T-helper 17 cell (primary cell): ENCODE measurements at places on chromosomes 5 and 9. TPM values are rescaled to one million over a fixed set of nuclear protein-coding genes. Genes with fewer than 3 reads are reported as not detected.
A peak's percentile ranks its signal among the peaks of the same experiment; 100 is the strongest.

Gene PCDHGA5
- total RNA-seq = 0.16 TPM

Gene DBH
- not detected for total RNA-seq

Gene NMUR2
- total RNA-seq = not detected

DNA sequence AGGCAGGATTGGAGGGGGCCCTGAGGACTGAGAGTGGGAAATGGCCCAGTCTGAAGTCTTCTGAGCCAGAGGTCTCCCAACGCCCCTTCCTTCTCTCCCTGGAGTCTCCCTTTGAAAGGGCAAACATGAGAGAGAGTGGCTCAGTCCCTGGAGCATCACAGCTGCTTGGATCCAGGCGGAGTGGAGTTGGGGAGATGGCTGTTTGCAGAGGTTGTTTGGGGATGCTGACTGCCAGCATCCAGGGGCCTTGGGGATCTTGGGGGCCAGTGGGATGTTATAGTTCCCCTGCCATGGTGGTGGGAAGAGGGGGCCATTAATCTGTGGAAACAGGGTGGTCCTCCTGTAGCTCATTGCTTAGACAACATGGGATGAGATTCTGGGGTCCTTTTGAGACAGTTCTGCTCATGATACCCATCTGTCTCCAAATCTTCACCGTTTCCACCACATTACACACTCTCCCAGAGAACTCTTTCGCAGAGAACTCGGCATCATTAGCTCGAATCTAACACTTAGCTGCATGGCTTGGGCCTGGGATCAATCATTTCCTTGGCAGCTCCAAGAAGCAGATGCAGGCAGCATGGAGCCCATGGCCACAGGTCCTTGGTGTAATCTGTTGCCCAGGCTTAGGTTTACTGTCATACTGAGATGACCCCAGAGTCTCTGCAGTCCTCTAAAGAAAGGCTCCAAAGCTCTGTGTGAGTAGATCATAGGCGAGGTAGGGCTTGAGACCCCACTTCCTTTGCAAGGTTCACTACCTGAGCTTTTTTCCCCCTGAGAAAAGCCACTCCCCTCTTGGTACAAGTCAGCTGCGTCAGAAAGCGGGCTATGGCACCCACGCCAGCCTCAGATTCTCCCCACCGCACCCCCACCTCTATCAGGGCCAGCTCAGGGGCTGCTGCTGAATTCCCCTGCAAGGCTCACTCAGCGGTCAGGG, 54.4 kb upstream of the SH3PXD2B start:
- no peak overlapping the region for H3K27ac ChIP-seq
- H3K4me3 ChIP-seq = no peak overlapping the region
- peaks cover 56% of the 10 kb centered on the region for H3K27me3 ChIP-seq

GRCh38 chr5:140221697-140222223, 46.8 kb downstream of the CYSTM1 start:
- H3K4me1 ChIP-seq = peaks cover 7% of the 10 kb centered on the region
- H3K27me3 ChIP-seq = no peaks in the 10 kb centered on the region
- DNase-seq = no peak
- no peak overlapping the region for H3K4me3 ChIP-seq
- no peaks in the 10 kb centered on the region for H3K36me3 ChIP-seq
- no peak overlapping the region for H3K27ac ChIP-seq

- H3K36me3 ChIP-seq = no peaks in the 10 kb centered on the region
- no peak overlapping the region for H3K4me3 ChIP-seq
- H3K27me3 ChIP-seq = peaks cover 12% of the 10 kb centered on the region
- no peaks in the 10 kb centered on the region for H3K4me1 ChIP-seq
- DNase-seq = no peak
Observed at GRCh38 chr9:86141843-86142242, 42.5 kb upstream of the GOLM1 start.

DNA sequence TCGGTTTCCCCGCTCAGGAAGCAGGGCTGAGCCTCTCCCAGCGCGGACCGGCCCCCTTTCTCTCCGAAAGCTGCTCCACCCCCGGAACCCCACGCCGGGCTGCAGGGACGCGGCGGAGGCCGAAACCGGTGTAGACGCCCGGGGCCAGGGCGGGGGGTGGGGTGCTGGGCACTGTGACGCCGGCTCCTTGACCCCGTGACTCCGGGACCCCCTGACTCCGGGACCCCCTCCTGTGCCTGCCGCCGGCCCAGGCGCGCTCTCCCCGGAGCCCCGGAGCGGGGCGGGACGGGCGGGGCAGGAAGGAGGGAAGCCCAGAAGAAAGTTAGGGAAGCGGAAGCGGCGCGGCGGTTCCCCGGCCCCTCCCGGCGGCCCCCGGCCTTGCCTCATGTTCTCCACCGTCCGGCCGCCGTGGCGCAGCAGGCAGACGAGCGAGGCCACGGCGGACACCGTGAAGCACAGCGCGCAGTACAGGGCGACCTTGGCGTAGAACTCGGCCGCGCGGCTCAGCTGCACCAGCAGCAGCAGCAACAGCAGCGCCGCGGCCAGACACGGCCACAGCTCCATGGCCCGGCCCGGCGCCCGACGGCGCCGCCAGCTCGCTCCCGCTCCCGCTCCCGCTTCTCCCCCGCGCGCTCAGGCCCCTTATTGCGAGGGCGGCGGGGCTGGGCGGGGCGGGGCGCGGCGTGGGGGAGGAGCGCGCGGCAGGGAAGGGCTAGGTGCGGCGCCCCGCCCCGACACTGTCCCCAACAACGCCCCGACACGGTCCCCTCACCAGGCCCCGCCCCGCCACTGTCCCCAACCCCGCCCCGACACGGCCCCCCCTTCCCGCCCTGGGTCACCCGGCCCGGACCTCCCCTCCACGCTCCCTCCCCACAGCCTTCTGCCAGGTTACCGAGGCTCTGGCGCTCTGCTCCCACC, at the start of gene AGPAT2:
AGPAT2 (minus strand) TSS at position 664 of the 918 bp plus-strand sequence; CDS start at position 564, 100 bp downstream.
- DNase-seq = peak; percentile 59
- peak within 1 kb of the TSS; percentile 77 for H3K4me3 ChIP-seq
- H3K27ac ChIP-seq = no peak within 1 kb of the TSS
- H3K4me1 ChIP-seq = peaks cover 8% of the 10 kb centered on the region

DNA sequence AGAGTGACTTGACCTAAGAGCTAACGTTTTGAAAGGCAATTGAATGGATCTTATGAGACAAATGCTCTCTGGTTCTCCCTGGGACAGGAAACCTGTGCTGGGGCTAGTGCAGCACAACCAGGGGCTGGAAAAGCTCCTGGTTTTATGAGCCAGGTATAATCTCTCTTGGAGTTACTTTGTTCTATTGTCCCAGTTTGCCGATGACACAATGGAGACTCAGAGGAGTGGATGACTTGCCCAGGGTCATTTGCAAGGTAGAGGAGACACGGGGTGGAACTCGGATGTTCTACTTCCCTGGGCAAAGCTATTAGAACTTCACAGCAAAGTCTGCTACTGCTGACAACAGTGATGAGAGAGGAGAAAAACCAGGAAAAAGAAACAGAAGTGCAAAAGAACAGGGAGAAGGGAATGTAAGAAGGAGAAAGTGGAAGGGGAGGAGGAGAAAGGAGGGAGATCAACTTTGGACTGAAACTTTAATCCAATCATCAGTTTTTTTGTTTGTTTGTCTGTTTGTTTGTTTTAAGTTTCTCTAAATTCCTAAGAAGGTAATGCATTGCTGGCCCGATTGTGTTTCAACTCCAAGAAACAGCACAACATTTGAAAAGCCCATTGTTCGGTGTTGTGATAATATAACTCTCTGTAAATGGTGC, 7.4 kb upstream of the GSN start:
- peaks cover 3% of the 10 kb centered on the region for H3K36me3 ChIP-seq
- no peak overlapping the region for H3K4me3 ChIP-seq
- H3K4me1 ChIP-seq = peaks cover 2% of the 10 kb centered on the region
- H3K27me3 ChIP-seq = peaks cover 12% of the 10 kb centered on the region
- no peak overlapping the region for H3K27ac ChIP-seq
- no peak for DNase-seq
